ENCODE measurements at places on chromosomes 4 and X.

- no peak overlapping the region for H3K4me3 ChIP-seq
- H3K4me1 ChIP-seq: no peaks in the 10 kb centered on the region
- peaks cover 3% of the 10 kb centered on the region for H3K27me3 ChIP-seq
- H3K27ac ChIP-seq: no peak overlapping the region
- DNase-seq: no peak
These were observed 129.6 kb upstream of the INTU start for GRCh38 chr4:127503111-127503510.

GRCh38 chr4:122456231-122457116, at the start of gene IL2:
TSS of gene IL2 (minus strand) at chr4:122456725. CDS start at chr4:122456440, 285 bp downstream.
- peak within 1 kb of the TSS; percentile 90 for H3K27ac ChIP-seq
- H3K4me3 ChIP-seq: peak within 1 kb of the TSS; percentile 76
- H3K36me3 ChIP-seq: peaks cover 40% of the 10 kb centered on the region
- no peaks in the 10 kb centered on the region for H3K27me3 ChIP-seq

- H3K4me1 ChIP-seq: no peaks in the 10 kb centered on the region
- H3K4me3 ChIP-seq: no peak overlapping the region
- peaks cover 8% of the 10 kb centered on the region for H3K27me3 ChIP-seq
- H3K36me3 ChIP-seq: no peaks in the 10 kb centered on the region
- no peak for DNase-seq
These were observed 44.7 kb downstream of the ANXA3 start for GRCh38 chr4:78596111-78596742.

GRCh38 chr4:159487284-159487747, 384.4 kb downstream of the RAPGEF2 start:
- H3K4me1 ChIP-seq: no peaks in the 10 kb centered on the region
- peaks cover 30% of the 10 kb centered on the region for H3K27me3 ChIP-seq
- no peaks in the 10 kb centered on the region for H3K36me3 ChIP-seq
- H3K27ac ChIP-seq: no peak overlapping the region

- H3K4me3 ChIP-seq: peak within 1 kb of the TSS; percentile 50
- peak; percentile 34 for DNase-seq
- peaks cover 29% of the 10 kb centered on the region for H3K27me3 ChIP-seq
- H3K27ac ChIP-seq: no peak within 1 kb of the TSS
These were observed at the start of gene EDA2R for GRCh38 chrX:66638591-66639500. TSS of gene EDA2R (minus strand) at chrX:66639078. CDS start at chrX:66616020, 23,058 bp downstream.

GRCh38 chr4:86816501-86817273, 32.5 kb downstream of the SLC10A6 start:
- H3K36me3 ChIP-seq: no peaks in the 10 kb centered on the region
- no peak for DNase-seq
- no peaks in the 10 kb centered on the region for H3K4me1 ChIP-seq
- H3K27ac ChIP-seq: no peak overlapping the region
- no peak overlapping the region for H3K4me3 ChIP-seq

DNA sequence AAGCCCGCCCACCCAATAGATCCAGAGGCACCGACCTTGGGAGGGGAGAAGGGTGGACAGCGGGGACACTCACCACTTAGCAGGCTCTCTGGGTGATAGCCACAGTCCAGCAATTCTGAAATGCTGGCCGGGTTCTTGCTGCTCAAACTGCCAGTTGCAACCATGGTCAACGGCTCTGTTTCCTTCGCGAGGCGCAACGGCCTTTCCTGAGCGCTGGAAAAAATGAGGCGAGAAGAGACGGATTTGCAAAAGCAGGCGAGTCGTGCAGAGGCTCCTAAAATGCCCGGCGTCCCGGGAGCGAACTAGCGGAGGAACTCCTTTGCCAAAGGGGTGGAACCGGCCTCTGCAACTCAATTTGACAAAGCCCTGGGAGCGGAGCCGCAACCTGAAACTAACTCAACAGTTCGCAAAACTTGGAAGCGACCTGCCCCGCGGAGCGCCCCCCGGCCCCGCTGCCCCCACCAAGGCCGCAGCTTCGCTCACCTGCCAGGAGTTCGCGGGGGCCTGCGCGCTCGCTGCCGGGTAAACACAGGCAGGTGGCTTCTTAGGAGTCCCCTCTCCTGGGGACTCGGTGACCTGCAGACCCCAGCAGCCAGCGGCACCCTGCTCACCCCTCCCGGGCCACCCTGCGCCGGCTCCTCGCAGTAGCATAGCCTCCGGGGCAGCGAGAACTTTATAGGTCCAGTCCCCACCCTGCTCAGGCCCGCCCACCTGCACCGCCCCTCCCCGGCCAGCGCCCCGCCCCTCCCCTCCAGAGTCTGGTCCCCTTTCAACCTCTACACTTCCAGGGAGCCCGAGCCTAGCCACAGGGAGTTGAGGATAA, at the start of gene DDIT4L:
Gene DDIT4L, minus strand, starts transcription at position 649 of the 823 bp plus-strand sequence. Its CDS starts 485 bp downstream, at position 164.
- peaks cover 16% of the 10 kb centered on the region for H3K4me1 ChIP-seq
- H3K27ac ChIP-seq: no peak within 1 kb of the TSS
- peaks cover 49% of the 10 kb centered on the region for H3K27me3 ChIP-seq

- peaks cover 32% of the 10 kb centered on the region for H3K4me1 ChIP-seq
- no peak overlapping the region for H3K27ac ChIP-seq
- H3K4me3 ChIP-seq: no peak overlapping the region
These were observed 15.1 kb downstream of the RAPGEF2 start for GRCh38 chr4:159117968-159118367.

- DNase-seq: no peak
- no peak overlapping the region for H3K27ac ChIP-seq
- H3K27me3 ChIP-seq: peaks cover 63% of the 10 kb centered on the region
- no peaks in the 10 kb centered on the region for H3K4me1 ChIP-seq
These were observed 26.5 kb upstream of the DGKK start for GRCh38 chrX:50497114-50497513.

DNA sequence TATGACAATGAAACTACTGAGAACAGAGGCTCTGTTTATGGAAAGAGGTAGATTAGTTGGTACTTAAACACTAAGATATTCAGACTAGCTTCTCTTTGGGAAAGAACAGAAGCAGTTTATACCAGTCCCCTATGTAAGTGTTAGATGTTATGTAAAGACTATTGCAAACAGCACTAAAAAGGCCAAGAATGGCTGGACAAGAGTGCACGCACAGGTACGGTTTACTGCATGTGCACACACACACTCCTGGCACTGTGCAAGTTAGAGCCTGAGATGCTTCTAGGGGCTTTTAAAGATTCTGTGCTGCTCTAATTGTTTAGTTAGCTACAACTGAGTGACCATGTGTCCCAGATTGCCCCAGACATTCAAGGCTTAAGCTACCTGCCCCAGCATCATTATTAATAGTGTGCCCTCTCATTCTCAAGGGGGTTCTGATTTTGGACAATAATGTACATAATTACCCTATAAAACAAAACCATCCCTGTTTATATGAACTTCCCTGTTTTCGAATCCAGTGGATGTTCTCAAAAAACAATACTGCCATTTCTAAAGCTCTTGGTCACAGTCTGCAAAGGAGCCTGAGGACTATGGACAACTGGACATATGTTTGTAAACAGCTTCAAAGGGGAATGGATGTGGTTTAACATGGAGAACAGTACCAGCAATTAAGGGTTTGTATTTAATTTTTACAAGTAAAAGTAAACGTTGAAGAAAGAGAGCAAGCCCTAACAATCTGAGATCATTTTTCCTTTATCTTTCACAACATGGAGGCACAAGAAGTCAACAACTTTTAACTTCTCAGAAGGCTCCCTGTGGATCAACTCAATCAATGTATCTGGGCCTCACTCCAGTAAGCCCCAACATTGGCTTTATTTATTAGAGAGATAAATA, 2.0 kb downstream of the SETD7 start:
- H3K4me3 ChIP-seq: peak overlapping the region; percentile 86
- peaks cover 63% of the 10 kb centered on the region for H3K4me1 ChIP-seq
- peak overlapping the region; percentile 94 for H3K27ac ChIP-seq

GRCh38 chrX:72045141-72045540, 86.6 kb downstream of the RTL5 start:
- H3K27me3 ChIP-seq: peaks cover 52% of the 10 kb centered on the region
- H3K4me1 ChIP-seq: peaks cover 18% of the 10 kb centered on the region
- no peak for DNase-seq
- no peak overlapping the region for H3K27ac ChIP-seq
- H3K4me3 ChIP-seq: no peak overlapping the region

GRCh38 chrX:31331928-31332327, 260.1 kb upstream of the FTHL17 start:
- no peak overlapping the region for H3K4me3 ChIP-seq
- H3K27ac ChIP-seq: no peak overlapping the region
- no peak for DNase-seq

DNA sequence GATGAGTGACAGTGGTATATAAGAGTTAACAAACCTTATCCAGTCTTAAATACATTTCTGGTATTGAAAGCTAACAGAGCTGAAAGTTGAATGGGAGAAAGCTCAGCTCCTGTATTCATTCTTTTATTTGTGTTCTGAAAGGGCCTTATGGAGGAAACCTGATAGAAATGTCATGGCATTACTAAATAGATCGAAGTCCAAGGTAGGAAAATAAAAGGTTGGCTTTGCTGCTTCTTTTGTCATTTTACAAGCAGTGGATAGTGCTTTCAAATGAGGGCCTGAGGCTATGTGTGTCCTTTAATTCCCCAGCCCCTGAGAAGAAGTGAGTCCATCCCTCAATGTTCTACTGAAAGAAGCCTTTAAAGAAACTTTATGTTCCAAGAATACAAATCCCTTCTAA, 974.3 kb upstream of the INTU start:
- H3K27ac ChIP-seq: no peak overlapping the region
- no peaks in the 10 kb centered on the region for H3K36me3 ChIP-seq
- no peak overlapping the region for H3K4me3 ChIP-seq
- H3K27me3 ChIP-seq: no peaks in the 10 kb centered on the region

DNA sequence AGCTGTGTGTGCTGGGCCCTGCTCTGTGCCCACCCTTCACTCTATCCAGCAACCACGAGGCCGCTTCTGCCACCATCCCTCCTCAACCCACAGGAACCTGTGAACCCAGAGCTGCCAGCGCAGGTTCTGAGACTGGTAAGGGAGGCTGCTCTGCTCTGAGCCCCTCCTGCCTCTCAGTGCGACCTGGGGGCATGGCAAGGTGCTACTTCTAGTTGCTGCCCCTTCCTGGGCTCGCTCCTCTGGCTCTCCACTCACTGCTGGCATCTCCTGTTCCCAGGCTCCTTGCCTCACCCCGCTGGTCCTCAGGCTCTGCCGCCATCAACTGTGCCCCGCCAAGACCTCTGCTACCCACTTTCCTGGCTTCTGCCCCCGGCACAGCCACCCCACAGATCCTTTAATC, 39.3 kb downstream of the RNF212 start:
- peaks cover 8% of the 10 kb centered on the region for H3K4me1 ChIP-seq
- H3K36me3 ChIP-seq: no peaks in the 10 kb centered on the region
- H3K27ac ChIP-seq: no peak overlapping the region
- H3K27me3 ChIP-seq: peaks cover 17% of the 10 kb centered on the region

DNA sequence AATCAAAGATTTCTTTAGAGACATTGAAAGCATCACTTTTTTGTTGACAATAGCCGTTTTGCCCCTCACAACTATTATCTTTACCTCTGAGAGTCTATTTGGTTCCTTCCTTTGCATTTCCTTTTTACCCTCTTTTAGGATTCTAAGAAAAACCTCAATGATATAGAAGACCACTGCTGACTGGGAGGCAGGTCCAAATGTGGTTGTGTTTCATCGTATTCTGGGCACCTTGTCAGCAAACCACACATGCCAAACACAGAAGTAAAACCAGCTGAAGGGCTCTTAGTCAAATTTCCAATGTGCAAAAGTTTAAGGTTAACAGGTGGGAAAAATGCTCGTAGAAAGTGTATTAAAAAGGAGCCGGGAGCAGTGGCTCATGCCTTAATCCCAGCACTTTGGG, 5.1 kb upstream of the PRMT9 start:
- H3K27me3 ChIP-seq: peaks cover 36% of the 10 kb centered on the region
- H3K36me3 ChIP-seq: peaks cover 4% of the 10 kb centered on the region
- H3K4me1 ChIP-seq: peaks cover 12% of the 10 kb centered on the region
- no peak overlapping the region for H3K4me3 ChIP-seq

DNA sequence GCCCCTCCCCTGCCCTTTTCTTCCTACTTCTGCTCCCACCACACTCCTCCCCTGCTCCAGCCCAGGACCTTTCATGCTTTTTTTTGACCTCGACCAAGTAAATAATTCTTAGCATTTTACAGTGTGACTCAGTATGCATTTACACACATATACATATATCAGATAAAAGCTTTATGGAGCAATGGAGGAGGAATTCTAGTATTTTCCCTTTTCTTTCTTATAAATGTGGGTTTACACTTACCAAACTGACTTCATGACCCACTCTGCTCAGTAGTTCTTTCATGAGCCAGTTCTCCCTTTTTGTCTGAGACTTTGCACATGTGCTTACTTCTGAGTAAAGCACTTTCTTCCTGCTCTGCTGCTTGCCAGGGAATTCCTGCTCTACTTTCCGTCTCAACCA, 111.8 kb upstream of the H2AZ1 start:
- H3K27ac ChIP-seq: no peak overlapping the region
- no peaks in the 10 kb centered on the region for H3K4me1 ChIP-seq
- H3K36me3 ChIP-seq: no peaks in the 10 kb centered on the region
- no peak for DNase-seq

DNA sequence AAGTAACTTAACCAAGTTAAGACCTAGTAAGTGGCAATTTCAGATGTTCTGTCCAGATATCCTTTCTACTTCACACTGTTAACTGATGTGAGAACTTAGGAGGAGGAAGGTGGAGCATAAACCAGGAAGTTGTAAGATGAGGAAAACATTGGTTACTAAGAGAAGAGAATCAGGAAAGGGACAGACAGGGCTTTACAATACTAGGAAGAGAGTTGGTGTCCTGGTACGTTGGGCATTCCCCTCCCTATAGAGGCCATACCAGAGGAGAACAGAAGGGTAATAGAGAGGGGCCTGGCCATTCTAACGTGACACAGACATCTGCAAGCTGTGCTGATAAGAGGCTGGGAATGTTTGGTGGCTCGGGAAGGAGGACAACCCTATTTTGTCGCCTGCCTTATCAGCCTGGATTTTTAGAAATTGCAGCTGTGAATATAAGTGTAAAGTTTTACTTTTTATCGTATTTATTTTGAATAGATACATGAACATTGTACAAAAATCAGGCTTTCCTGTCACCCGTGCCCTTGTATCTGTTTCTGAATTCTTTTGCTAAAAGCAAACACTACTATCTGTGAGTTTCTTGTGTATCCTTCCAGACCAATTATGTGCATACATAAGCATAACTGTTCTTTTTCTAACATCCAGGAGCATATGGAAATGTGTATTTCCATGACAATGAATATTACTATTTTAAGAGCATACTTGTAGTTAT, 53.5 kb upstream of the HPRT1 start:
- peaks cover 2% of the 10 kb centered on the region for H3K4me1 ChIP-seq
- DNase-seq: no peak
- peaks cover 6% of the 10 kb centered on the region for H3K27me3 ChIP-seq
- H3K36me3 ChIP-seq: peaks cover 49% of the 10 kb centered on the region
- H3K4me3 ChIP-seq: no peak overlapping the region

GRCh38 chr4:186778134-186778533, 54.5 kb upstream of the FAT1 start:
- no peaks in the 10 kb centered on the region for H3K4me1 ChIP-seq
- H3K27me3 ChIP-seq: no peaks in the 10 kb centered on the region
- H3K36me3 ChIP-seq: no peaks in the 10 kb centered on the region
- DNase-seq: no peak
